ENCODE measurements at places on chromosomes 12 and 14.

- no peak for DNase-seq
Observed at GRCh38 chr14:53951627-53952303, 4.9 kb downstream of the BMP4 start.

- no peak for DNase-seq
Observed at GRCh38 chr14:96792003-96792402, 5.2 kb upstream of the VRK1 start.

DNA sequence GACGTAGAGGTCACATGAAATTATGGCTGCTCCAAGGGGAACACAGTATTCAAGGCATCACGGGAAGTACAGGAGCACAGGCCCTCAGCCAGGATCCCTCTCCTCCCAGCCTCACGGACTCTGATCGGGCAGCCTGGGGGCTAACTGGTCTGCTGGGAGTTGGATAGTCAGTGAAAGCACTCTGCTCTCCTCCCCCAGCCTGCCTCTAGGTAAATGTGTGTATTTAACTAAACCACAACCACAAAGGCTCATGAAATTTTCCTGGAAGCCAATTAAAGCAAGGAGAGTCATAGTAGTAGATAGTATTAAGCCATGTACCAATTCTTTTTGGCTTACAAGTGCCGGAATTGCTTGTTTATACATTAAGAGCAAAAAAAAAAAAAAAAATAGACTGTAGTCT lies 254.3 kb downstream of the MSRB3 start:
- no peak for DNase-seq

GRCh38 chr14:58598028-58598803 lies 39.5 kb upstream of the DACT1 start:
- no peak for DNase-seq

GRCh38 chr12:100128512-100128908 lies 14.2 kb downstream of the BLTP3B start:
- no peak for DNase-seq

GRCh38 chr12:76701690-76702089 lies 62.2 kb upstream of the ZDHHC17 start:
- DNase-seq: no peak

DNA sequence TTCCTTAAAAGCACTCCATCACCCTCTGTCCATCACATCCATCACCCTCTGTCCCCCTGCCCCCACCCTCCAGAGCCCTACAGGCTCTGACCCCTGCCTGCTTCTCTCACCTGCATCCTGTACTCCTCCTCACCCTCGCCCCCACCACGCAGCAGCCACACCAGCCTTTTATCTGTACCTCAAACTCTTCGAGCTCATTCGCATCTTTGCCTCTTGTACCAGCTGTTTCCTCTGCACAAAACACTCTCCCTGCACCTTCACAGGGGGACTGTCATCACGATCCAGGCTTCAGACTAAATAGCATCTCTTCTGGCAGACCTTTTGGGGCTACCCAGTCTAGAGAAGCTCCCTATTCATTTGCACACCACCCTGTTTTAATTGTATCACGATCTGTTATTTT lies 24.1 kb downstream of the TMEM229B start:
- no peak for DNase-seq

DNA sequence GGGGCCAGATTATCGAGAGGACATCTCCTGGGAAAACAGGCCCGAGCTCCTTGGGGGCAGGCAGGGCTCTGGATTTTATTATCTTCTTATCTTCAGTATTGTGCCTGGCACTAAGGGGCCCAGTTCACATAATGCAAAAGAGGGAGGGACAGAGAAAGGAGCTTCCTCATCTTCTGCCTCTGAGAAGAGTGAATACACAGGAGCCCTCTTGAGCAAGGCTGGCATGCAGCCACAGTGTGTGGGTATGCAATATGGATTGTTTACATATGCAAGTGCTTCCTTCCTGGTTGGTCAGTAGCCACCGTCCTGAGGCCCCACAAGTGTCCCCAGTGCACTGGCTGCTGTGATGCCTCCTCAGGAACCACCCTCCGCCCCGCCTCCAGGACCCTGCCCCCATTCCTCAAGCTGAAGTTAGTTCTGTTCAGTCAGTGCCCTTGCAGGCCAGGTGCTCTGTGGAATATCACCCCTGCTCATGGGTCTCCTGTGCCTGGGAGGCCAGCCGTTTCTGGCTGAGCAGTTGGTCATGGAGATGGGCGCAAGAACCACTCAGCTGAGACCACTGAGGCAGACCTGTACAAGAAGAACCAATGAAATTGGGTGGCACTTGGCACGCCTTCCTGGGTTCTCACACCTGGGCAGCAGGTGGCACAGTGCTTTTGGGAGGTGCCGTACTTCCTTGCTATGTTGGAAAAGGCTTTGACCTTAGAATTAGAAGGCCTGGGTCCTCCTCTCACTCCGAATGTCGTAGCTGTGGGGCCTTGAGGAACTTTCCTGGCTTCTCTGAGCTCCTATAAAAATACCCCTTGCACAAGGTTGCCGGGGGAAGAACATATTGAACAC lies 35.1 kb upstream of the ACTN1 start:
- DNase-seq: no peak

DNA sequence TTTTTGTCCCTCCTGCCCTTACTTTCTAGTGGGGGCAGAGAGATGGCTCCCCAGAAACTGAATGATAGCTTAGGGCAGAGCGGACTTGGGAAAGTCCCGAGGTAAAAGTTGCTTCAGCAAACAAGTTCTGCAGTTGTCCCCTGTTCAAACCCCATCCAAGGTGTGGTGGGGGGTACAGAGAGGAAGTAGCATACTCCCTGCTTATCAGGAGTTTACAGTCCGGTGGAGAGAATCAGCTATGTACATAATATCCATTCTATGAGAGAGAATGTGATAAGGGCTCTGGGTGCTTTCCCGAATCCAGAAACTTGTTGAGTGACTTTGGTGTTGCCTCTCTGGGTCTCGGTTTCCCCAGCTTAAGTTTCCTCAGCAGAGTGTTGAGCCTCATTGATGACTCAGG lies 40.4 kb upstream of the VRK1 start:
- no peak for DNase-seq

DNA sequence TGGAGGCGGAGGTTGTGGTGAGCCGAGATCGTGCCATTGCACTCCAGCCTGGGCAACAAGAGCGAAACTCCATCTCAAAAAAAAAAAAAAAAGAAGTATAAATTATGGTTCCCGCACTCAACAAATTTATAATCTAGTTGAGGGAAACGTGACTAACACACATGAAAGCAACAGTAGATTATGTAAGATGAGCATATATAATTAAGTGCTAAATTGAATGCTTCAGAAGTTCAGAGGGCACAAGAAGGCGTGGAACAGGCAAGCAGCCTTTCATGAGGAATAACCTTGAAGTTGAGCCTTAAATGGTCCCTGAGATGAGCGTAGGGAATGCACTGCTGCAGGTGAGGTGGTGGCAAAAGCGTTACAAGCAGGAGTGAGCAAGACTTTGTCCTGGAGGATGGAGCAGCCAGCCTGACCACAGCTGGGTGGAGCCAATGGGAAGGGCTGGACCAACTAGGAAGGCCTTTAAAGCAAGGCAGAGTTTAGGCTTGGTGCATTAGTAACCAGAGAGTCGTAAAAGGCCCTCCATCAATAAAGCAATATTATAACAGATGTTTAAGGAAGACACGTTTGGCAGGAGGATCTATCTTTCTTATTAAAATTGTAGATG lies 30.6 kb upstream of the TUBA1A start:
- no peak for DNase-seq

GRCh38 chr12:91923864-91924263 lies 221.8 kb downstream of the BTG1 start:
- no peak for DNase-seq

DNA sequence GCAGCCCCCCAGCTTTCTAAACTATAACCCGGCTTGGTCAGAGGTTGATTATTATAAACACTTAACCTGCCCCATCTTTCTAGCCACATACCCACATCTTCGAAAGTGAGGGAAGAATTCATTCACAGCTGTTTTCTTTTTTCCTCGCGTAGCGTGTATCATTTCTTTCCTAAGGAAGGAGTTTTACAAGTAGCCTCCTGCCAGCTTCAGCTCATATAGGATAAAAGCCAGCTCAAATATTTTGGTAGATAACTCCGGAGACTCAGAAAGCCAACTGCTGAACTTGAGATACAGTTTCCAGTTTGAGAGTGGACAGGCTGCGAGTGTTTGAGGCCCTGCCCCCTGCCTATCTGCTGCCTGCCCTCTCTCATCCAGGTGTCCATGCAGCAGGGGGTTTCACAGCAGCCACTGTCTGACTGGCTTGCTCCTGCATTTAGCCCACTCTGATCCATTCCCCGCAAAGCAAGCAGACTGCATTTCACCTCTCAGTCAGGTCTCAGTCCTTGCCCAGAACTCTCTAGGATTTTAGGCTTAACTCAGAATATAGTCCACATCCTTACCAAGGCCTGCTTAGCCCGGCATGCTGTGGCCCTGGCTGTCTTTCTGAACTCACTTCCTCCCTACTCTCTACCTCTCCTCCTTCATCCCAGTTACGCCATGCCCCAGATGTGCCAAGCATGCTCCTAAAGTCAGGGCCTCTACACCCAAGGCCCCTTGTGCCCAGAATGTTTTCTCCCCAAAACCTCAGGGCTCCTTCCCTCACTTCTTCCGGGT lies 46.9 kb downstream of the EVL start:
- no peak for DNase-seq

- DNase-seq: no peak
Observed at GRCh38 chr12:86735072-86735471, 478.9 kb upstream of the MGAT4C start.

DNA sequence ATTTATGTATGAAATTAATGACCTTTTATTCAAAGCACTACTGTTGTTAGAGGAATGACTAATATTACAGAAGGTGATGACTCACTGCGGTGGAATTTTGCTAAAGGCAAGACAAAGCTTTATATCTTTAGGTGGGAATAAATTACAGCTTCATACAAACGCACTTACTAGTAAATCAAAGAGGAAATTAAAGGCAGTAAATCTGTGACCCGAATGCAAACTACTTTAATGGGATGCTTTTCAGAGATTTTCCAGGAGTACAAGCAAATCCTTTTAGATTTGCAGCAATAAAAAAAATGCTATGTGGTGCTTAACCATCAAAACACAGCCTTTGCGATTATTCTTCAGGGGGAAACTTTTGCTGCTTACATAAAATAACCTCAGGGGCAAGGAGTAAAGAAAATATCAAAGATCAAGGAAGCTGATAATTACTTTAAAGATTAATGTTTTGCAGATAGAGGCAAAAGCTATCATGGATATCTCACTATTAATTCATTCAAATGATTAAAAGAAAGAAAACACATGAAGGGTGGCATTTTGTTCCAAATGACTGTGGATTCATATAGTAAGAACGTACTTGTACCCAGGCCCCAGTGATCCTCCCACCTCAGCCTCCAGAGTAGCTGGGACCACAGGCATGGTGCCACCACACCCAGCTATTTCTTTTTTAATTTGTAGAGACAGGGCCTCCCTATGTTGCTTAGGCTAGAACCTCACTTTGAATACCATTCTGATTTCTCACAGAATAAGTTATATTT lies 98.9 kb downstream of the DENND5B start:
- no peak for DNase-seq

DNA sequence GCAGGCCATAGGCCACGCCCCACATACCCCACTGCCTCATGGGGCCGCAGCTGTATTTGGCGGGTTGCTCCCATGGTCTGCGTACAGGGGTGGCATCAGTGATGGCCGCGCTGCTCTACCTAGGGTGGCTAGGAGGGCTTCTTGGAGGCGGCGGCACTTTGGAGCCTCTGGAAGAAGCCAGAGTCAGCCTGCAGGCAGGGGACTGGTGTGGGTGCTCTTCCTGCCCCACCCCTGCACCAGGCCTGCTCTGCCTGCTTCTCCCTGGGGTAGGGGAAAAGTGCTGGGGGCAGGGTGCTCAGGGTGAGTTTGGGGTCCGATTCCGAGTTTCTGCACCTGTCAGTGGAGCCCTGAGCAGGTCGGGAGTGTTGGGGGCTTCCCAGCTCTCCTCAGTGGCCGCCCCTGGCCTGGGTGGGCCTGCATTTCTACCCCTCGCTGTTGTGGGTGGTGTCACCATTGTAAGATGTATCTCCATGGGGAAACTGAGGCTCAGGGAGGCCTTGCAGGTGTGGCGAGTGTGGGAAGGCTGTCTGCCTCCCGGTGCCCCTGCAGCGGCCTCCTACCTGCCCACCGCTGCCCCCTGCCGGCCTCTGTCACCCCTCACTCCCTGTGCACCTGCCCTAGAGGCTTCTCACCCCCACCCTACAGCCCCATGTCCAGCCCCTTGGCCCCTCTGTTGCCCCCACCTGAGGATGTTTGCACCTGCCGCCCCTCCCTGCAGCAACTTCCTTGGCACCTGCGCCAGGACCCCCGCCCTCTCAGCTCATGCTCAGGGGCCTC lies 5.5 kb downstream of the CEP170B start:
- peak; percentile 44 for DNase-seq
